ENCODE measurements at places on chromosomes 7 and 10. TPM values are rescaled to one million over a fixed set of nuclear protein-coding genes. Genes with fewer than 3 reads are reported as not detected.
A peak's percentile ranks its signal among the peaks of the same experiment; 100 is the strongest.

GRCh38 chr7:107201795-107202450, 33.1 kb downstream of the HBP1 start:
- DNase-seq = no peak

DNA sequence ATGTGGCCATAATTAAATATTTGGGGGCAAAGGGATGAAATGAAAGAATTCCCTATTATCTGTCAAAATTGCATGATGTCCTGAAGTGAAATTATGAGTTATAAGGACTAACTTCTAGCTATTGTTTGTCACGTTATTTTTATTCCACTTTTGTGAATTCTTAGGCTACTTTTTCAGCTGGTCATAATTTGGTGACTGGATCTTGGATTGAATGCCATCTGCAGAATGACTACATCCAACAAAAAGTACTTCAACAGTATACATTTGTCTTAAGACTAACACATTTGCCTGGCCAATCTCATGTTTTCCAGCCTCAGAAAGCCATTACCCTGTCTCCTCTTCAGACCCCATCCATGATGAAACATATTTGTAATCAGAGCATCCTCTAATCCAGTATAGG, 48.1 kb upstream of the WNT16 start:
- DNase-seq = no peak

ZPBP gene
- total RNA-seq = 0.23 TPM

- DNase-seq = no peak
Measured at GRCh38 chr7:45581271-45581780, 7.2 kb downstream of the ADCY1 start.

GRCh38 chr10:59965899-59966650, 59.7 kb upstream of the CCDC6 start:
- no peak for DNase-seq

- no peak for DNase-seq
Measured at GRCh38 chr10:48501787-48502771, 102.8 kb downstream of the ARHGAP22 start.

DNA sequence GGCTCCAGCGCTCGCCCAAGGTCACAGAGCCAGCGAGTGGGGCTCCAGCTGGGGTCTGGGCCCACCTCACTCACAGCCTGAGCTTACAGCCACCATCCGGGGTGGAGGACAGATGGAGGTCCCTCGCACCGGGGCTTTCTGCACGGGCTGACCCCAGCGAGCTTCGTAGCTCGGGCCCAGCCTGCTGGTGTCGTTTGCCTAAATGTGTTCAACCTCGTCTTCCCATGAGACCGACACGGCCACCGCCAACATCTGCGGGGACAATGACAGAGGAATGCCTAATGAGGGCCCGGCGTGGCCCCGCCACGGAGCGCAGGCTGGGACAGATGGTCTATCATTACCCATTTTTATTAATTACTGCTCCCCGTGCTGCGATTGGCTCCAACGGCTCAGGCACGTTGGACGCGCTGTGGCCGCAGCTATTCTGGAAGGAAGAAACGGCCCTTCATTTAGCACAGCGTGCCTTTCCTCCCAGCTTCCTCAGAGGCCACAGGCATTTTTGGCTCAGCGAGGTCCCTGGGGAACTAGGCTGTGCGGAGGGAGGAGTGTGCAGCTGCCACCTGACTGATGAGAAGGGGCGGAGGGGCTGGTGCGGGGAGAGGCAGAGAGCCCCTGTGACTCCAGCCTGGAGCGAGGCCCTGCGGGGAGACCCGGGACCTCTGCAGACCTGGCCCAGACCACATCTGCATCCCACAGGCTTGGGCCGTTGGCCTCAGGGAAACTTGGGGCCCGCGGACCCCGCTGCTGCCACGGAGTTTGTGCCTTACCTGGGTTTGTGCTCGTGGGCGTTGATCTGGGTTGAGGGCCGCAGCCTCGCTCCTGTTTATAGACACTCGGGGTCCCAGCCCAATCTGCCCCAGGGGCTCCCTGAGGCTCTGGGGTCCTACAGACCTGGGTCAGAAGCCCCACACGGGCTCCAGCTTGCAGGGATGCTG, 22.9 kb upstream of the ELFN1 start:
- no peak for DNase-seq

DNA sequence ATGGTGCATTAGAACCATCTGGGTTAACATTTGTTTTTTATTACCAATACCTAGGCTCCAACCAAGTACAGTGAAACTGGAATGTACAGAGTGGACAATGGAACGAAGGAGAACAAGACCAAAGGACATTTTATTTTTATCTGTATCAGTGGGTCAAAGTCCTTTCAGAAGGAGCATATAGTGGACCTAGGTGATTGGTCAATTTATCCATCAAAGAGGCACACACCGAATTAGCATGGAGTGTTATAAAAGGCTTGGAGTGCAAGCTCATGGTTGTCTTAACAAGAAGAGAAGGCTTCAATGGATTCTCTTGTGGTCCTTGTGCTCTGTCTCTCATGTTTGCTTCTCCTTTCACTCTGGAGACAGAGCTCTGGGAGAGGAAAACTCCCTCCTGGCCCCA, at the start of gene CYP2C9:
Gene CYP2C9 (plus strand): TSS at position 276 of the 400 bp plus-strand sequence. CDS start 25 bp downstream, at position 301.
- no peak for DNase-seq

DNA sequence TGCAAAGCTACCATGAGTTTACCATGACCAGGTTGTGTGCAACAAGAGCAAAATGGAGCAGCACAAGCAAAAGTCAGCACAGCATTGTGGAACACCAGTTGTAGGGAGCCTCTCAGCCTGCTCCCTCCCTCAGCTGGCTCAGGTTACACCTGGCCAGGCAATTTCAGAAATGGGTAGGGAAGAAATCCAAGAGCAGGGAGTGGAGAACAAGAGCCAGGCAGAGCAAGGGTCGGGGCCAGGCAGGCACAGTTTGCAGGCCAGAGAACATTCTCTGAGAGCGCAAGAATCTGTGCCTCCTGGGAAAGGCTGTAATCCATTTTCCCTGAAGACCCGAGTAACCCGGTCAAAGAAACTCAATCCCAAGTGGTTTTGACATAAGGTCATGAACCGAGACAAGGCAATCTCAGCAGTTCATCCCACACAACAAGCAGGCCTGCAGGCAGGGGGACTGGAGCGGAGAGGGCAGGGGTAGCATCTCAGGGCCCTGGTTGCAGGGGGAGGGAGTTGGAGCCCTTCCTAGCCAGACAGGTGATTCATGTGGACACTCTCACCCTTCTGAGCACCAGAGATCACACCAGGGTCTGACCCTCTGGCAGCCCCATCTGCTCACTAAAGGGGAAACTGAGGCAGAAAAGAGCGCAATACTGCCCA, 258.4 kb downstream of the PLXNA4 start:
- DNase-seq = no peak

- no peak for DNase-seq
Measured at GRCh38 chr10:88693392-88694020, 12.5 kb upstream of the LIPK start.

- DNase-seq = peak; percentile 17
Measured at GRCh38 chr10:119609516-119609915, 12.8 kb upstream of the TIAL1 start.

GRCh38 chr10:116688741-116689495, 53.4 kb downstream of the HSPA12A start:
- DNase-seq = no peak

- DNase-seq = no peak
Measured at GRCh38 chr10:69180525-69181204, 631 bp downstream of the SUPV3L1 start.

DNA sequence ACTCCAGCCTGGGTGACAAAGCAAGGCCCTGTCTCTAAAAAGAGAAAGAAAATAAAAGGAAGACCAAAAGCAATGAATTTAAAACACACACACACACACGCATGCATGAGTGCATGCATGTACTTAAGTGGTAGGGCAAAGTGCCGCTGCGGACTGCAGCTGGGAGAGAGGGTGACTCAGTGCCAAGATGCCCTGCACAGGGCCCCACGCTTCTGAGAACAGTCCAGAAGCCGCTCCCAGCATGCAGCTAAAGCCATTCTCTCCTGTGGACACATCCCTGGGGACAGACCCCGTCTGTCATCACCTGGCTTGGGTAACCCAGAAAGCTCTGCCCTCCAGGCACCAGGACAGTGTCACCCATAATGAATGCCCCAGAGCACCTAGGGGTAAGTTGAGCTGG, 61.0 kb upstream of the MYL10 start:
- DNase-seq = no peak

- DNase-seq = no peak
Measured at GRCh38 chr10:124990671-124991625, 49.0 kb downstream of the ZRANB1 start.

Measured in lower leg skin (tissue), 4 donors.